ENCODE measurements at places on chromosomes 7 and 10.

DNA sequence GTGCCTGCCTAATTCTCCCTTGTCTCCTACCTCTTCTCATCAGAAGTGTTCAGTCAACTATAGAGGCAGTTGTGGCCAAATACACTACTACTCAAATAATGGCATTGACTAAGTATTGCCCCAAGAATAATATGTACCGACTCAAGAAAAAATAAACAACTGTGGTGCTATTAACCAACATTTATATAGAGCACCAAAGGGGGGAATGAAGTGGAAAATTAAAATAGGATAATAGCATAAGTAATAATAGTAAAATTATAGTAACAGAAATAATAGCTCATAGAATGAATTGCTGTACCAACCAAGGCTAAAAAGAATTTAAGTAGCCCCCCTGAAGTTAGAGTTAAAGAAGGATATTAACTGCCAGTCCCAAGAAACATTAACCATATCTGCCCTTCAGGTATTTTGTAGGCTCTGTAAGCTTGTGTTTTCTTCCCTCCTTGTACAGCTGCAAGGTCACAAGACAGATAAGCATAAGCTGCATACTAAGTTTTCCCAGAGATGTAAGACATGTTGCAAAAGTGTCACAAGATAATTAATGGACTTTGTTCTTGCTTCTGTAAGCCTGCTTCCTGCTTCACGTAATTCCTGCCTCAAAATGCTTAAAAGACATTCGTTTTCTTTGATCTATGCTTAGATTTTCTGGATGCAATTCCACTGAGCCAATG, 10.9 kb upstream of the CYREN start:
- no peak for DNase-seq

- DNase-seq = no peak
Observed at GRCh38 chr7:6508950-6509349, 42.3 kb downstream of the GRID2IP start.

- no peak for DNase-seq
Observed at GRCh38 chr10:305034-305433, 169.8 kb downstream of the ZMYND11 start.

DNA sequence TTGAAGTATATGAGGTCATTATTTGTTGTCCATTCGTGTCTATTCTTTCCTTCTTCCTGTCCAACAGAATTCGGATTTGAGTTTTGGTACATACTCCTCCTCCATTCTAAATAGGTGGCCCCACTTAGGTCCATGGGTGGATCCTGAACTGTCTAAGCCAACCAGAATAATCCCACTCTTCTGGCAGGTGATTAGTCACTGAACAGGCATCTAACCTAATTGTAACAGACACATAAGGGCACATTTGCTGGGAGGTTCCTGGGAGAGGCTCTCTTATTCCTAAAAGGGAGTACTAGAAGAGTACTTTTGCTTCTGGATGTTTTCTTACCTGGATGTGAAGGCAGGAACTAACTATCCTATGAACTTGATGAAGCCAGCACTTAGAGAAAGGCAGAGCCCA, 16.8 kb downstream of the LRRC72 start:
- DNase-seq = no peak

DNA sequence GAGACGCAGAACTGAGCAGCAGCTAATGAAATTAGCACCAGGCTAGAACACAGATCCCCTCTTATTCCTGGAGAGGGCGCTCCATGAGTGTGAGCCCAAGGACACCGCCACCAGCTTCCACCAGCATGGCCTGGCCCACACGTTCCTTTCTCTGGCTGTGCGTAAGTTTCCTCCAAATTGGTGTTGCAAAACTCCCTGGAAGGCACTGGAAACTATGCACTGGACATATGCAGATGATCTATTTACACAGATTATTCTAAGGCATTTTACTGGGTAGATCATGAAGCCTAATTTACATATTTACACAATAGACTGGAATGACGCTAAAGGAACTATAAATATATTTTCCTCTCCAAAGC, 455.6 kb upstream of the FOXK1 start:
- no peak for DNase-seq

DNA sequence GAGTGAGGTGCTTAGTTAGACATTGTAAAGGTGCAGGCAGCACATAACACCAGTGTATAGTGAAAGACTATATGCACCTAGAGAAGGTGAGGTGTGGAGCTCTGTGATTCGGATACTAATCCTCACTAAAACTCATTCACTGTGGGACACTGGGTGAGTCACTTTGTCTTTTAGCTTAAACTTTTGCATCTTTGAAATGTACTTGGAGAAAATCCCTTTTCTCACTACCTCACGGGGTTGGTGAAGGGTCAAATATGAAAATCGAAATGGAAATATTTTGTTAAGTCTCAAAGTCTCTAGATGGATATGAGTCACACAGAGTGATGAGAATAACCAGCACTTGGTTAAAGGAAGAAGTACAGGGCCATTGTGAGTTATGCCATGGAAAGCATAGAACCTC, 38.0 kb downstream of the MDFIC start:
- no peak for DNase-seq

GRCh38 chr10:62710182-62710581, 94.3 kb upstream of the ADO start:
- no peak for DNase-seq

DNA sequence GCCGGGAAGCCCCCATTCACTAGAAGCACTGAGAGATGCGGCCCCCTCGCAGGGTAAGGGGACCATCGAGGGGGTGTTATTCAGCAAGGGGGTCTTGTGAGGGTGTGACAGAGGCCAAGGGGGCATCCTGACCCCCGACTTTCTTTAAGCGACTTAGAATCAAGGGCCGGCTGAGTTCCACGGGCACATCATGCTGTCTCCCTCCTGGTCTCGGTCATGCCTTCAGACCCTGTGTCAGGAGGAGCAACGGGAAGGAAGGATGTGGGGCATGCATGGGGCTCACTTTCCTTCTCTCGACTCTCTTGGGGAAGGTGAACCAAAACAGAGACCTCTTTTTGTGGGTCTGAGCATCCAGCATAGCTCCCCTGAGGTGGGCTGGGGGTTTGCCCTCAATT, 2.5 kb downstream of the ACSL5 start:
- no peak for DNase-seq

GRCh38 chr7:9192969-9193368, 759.6 kb downstream of the NXPH1 start:
- no peak for DNase-seq

DNA sequence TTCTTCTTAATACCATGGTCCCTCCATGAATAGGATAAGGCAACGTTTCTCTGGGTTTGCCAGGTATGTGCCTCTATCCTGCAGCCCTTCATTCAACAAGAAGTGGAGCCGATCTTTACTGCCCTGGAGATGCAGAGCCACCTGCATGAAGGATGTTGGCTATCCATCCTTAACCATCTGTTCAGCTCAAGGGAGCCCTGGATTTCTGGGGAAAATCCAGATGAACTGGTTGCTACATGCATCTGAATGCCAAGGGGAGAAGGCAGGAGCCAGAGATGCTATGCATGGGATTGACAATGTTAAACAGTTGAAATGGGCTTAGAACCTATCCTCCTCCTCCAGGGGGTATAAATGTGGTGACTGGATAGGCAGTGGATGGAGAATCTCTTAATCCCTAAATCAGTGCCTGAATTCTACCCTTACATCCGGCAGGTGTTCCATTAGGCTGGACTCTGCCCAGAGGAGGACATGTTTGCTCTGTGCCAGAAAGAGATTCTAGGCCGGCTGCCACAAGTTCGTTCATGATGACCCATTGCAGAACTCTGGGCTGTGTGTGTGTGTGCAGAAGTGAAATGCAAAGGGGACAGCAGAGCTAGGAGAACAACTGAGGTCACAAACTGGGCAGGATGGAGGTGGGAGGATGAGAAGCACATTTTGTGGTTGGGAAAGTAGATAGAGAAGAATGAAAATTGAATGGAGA, 15.6 kb downstream of the CPED1 start:
- DNase-seq = no peak

DNA sequence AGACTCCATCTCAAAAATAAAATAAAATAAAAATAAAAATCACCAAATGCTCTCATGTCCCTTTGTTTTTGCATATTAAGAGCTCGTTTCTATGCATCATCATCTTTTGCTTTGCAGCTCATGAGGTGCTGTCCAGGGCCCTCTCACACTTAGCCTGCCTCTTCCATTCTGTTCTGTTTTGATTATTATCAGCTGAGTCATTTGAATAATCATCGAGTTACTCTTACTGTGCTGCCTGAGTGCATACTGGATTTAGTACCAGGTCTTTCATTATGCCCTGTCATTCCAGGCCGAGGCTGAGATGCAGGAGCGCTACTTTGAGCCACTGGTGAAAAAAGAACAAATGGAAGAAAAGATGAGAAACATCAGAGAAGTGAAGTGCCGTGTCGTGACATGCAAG, 33.0 kb downstream of the UCMA start:
- no peak for DNase-seq

GRCh38 chr7:2004841-2005725, 227.7 kb downstream of the MAD1L1 start:
- DNase-seq = no peak

- DNase-seq = no peak
Observed at GRCh38 chr10:90977162-90977854, 56.4 kb upstream of the ANKRD1 start.

DNA sequence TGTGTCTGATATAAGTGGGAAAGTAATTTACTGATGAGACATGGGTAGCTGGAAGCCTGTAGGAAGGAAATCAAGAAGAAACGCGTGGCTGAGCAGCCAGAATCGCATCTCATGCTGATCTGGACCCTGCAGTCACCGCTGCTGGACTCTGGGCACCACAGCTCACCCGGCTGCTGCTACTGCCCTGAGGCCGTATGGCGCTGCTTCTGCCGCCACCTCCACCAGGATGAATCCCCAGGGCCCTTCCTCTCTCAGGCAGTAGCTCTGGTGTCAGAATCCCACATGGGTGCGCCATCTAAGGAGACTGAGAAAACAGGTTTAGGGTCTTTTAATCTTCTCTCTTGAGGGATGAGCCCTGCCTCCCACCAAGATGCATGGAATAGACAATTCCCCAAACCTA, 70.3 kb upstream of the AGK start:
- no peak for DNase-seq

DNA sequence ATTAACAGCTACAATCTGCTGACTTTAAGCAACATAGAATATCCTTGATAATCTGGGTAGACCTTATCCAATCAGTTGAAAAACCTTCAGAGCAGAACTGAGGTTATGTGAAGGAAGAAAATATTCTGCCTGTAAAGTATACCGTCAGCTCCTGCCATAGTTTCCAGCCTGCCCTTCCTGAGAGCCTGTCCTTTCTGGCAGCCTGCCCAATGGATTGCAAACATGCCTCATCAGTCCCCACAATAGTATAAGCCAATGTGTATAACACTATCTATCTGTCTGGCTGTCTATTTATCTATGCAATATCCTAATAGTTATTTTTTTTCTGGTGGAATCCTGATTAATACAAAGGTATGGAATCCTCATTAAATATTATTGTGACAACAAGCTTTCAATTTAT, 489.2 kb upstream of the KCND2 start:
- DNase-seq = no peak

GRCh38 chr10:89241026-89241425, 10.5 kb downstream of the LIPA start:
- no peak for DNase-seq

DNA sequence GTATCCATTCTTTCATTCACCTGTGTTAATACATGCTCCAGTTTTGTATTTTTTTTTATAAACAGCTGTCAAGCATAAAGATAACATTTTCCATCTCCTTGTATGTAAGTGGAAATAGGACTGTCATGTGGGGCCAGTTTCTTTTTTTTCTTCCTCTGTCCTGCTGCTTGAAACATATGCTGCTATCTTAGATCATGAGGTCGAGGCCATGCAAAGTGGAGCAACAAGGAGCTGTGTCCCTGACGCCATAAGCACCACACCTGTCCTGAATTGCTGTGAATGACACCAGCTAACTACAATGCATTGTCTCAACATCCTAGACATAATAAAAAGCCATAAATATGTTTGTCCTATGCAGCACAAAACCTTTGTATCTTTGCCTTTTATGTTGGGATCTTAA, 37.7 kb upstream of the SLC26A4 start:
- DNase-seq = no peak

DNA sequence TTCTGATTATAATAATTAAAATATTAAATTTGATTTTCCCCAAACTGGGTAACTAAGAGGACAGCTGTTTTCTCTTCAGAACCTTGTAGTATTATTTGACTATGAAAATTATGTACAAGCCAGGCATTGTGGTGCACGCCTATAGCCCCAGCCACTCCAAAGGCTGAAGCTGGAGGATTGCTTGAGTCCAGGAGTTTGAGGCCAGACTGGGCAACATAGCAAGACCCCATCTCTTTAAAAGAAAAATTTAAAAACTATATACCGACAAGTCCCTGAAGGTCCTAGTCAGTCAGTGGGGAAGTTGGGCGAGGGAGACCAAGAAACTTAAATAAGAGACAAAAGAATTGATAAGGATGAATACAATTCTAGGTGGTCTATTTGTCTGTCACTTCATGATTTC, 27.1 kb upstream of the UBE2D1 start:
- DNase-seq = no peak

DNA sequence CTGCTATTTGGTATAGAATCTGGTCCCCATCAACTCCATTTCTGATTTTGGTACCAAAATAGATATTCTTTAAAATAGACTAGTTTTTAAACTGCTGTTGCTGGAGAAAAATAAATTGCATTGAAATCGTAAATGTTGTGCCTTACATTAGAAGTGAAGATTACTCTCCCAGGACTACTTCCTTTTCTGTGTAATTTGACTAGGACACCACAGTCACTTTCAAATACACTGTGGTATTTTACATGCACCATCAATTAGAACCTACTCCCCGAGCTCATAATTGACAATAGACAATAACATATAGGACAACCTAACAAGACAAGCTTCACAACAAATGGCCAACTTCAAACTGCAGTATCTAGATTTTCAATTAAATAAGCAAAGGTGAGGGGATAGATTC, 211.5 kb downstream of the DGKB start:
- no peak for DNase-seq

GRCh38 chr7:21443149-21443841, 15.4 kb downstream of the SP4 start:
- no peak for DNase-seq

DNA sequence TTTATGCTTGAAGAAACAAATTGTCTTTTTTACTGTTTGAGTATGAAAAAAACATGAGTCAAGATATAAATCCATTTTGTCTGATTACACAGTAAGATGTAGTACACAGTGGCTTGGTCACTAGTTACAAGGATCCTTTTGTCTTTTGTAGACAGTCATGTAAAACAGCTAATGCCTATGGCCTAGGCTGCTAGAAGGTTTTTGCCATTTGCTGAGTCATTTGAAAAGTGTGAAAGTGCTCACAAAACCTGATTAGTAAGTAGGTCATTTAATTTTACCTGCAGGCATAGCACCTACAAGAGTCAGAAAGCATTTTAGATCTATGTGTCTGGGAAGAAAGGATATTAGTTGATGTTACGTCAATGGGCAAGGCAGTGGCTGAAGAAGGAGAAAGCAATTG, 819.4 kb downstream of the MAGI2 start:
- no peak for DNase-seq

- no peak for DNase-seq
Observed at GRCh38 chr7:94352887-94353286, 41.8 kb upstream of the COL1A2 start.

- no peak for DNase-seq
Observed at GRCh38 chr10:121524157-121524817, 74.0 kb downstream of the FGFR2 start.

GRCh38 chr10:34677591-34677990, 137.5 kb downstream of the PARD3 start:
- no peak for DNase-seq
